ENCODE measurements at places on chromosomes 13 and 19.

DNA sequence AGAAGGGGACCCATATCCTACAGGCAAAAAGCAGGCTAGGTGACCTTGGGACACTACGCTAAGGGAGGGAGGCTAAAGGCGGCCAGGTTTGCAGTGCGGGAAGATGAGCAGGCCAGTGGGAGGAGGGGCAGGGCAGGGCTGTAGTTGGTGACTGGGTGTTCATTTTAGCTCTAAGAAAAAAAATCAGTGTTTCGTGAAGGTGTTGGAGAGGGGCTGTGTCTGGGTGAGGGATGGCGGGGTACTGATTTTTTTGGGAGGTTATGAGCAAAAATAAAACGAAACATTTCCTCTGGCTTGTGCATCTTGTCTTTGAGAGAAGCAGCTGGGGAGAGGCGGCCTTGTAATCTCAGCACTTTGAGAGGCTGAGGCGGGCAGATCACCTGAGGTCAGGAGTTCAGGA, 4.3 kb upstream of the NUP62 start:
- DNase-seq, result no peak

DNA sequence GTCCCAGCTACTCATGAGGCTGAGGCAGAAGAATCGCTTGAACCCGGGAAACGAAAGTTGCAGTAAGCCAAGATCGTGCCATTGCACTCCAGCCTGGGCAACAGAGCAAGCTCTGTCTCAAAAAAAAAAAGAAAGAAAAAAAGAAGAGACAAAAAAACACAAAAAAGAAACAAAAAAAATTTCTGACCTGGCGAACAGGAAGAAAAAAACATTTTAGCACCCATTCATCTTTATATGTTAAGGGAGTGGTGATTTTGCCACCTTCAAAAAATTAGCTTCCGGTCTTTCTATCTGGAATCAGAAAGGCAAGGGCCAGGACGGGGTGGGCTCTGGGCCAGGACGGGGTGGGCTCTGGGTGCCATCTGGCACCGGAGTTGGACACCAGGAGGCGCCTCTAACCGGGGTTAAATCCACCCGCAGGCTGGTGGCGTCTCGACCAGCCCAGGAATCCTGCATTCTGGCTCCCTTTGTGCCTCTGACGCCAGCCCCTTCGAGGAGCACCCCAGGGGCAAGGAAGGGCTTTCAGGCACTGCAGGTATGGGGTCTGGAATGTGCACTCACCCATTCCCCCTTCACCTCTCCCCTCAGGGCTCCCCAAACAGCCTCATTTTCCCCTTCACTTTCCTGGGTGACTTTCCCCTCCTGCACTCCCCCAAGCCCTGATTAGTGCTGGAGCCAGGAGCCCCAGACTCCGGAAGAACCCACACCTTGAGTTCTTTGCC, 10.4 kb upstream of the ZSWIM4 start:
- peak; percentile 79 for DNase-seq

GRCh38 chr13:43874504-43875092, 4.9 kb downstream of the CCDC122 start:
- no peak for DNase-seq

- no peak for DNase-seq
Observed at GRCh38 chr13:73865027-73865426, 269.2 kb downstream of the KLF12 start.

- no peak for DNase-seq
Observed at GRCh38 chr19:13165162-13165997, 15.2 kb downstream of the IER2 start.

DNA sequence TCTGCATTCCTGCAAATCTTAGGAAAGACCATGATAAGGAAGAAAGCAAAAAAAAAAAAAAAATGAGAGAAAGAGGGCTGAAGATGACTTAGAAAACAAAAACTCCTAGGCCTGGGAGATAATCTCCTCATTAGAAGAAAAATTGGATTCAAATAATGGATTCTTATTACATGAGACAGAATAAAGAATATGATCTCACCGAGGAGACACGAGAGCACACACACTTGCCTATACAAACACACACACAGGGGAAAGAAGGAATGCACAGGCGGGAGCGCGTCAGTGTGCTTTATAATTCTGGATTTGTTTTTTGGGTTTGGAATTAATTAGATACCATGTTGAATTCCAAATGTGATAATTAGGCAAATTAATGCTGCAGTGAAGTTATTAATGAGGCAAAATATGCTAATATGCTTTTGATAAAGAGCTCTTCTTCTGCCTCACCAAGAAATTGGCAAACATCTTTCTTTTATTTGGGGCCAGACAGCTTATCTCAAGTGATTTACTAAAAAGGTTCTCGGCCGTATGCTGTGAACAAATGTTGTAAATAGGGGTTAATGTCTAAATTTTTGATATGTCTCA, 36.1 kb upstream of the PCDH8 start:
- DNase-seq, result no peak

DNA sequence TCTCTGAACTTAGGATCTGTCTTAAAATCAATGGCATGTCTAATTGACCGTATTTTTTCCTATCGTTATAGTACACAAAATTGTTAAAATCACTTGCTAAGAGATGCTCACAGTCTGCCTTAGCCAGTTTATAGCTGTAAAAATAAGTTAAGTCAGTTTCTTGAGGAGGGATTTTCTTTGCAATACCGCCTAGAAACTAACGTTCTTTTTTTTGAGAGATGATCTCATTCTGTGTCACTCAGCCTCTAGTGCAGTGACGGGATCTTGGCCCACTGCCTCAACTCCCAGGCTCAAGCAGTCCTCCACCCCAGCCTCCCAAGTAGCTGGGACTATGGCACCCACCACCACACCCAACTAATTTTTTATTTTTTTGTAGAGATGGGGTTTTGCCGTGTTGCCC, 4.4 kb downstream of the CKAP2 start:
- DNase-seq, result no peak

GRCh38 chr13:84446972-84447639, 564.8 kb upstream of the SLITRK1 start:
- no peak for DNase-seq

DNA sequence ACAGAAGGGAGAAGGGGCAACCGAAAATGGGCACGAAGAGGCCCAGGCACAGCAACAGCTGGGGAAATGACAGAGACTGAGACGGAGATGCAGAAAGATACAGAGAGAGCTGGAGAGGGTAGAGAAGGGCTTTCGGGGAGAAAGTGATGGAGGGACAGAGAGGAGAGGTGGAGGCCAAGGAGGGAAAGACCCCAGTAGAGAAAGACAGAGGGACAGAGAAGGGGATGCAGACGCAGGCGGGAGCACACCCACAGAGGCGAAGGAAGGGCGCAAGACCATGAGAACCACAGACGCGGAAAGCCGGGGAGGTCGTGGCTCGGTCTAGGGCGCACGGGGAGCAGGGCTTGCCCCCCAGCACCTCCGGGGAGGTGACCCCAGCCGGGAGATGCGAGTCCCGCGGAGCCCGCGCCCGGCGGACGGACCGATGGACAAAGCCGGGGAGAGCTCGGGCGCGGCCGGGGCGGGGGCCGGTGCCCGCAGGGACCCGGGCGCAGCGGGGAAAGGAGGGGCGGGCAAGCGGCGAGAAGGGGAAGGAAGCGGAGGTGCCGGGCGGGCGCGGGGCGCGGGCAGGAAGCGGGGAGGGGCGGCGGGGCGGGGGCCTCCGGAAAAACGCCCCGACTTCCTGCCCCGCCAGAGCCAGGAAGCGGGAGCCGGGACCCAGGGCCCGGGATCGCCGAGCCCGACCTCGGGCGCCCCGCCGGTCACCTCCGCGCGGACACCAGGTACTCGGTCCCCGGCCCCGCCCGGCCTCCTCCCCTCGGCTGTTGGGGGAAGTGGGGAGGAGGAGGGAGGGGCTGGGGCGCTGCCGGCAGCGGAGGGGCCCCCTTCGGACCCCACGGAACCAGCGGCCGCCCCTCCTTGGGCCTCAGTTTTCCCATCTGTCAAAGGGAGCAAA, at the start of gene ARHGEF1:
Gene ARHGEF1 (plus strand): TSS at position 617 of the 895 bp plus-strand sequence. CDS start 4,899 bp downstream, outside the sequence.
- peak; percentile 66 for DNase-seq

GRCh38 chr13:35292329-35292728, 184.2 kb downstream of the MAB21L1 start:
- DNase-seq, result no peak

DNA sequence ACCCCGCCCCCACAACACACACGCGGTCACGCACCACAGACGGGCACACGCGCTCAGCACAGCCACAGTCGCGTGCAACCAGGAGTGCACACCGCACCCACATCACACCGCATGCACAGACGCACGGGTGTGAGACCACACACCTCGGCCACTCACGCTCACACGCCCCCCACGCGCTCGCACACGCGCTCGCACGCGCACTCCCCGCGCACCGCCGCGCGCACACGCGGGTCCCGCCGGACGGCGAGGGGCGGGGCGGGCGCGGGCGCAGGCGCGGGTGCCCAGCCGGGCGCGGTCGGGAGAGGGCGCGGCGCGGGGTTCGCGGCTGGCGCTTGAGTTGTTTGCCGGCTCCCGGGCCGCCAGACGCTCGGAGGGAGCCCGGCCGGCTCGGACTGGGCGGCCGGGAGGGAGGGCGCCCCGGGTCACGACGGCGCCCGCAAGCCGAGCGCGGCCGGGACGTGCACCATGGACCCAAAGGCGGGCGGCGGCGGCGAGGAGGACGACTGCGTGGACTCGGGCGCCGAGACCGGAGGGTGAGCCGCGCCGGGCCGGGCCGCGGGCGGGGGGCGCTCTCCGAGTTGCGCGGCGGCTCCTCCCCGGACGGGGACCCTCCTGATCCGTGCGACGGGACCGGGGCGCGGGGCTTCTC, at the start of gene FAM124A:
Gene FAM124A (plus strand): TSS at position 362 of the 649 bp plus-strand sequence. CDS start 104 bp downstream, at position 466.
- peak; percentile 83 for DNase-seq

DNA sequence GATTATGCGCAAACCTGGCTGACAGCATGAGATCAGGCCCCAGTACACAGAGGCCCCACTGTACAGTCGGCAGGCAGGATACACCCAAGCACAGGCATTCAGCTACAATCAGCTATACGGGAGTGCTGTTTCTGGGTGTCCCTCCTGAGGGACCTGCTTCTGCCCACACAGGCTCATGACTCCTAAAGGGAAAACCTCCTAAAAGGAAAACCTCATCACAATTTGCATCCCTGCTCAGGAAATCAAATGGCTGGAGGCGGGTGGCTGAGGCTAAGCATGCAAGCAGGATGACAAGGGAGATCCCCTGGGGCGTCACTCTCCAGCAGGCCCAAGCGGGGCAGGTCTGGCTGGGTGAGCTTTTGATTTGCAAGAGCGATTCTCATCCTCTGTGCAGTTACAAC, 99.8 kb downstream of the CRYL1 start:
- no peak for DNase-seq

GRCh38 chr13:112965573-112966115, 3.4 kb upstream of the MCF2L start:
- no peak for DNase-seq

DNA sequence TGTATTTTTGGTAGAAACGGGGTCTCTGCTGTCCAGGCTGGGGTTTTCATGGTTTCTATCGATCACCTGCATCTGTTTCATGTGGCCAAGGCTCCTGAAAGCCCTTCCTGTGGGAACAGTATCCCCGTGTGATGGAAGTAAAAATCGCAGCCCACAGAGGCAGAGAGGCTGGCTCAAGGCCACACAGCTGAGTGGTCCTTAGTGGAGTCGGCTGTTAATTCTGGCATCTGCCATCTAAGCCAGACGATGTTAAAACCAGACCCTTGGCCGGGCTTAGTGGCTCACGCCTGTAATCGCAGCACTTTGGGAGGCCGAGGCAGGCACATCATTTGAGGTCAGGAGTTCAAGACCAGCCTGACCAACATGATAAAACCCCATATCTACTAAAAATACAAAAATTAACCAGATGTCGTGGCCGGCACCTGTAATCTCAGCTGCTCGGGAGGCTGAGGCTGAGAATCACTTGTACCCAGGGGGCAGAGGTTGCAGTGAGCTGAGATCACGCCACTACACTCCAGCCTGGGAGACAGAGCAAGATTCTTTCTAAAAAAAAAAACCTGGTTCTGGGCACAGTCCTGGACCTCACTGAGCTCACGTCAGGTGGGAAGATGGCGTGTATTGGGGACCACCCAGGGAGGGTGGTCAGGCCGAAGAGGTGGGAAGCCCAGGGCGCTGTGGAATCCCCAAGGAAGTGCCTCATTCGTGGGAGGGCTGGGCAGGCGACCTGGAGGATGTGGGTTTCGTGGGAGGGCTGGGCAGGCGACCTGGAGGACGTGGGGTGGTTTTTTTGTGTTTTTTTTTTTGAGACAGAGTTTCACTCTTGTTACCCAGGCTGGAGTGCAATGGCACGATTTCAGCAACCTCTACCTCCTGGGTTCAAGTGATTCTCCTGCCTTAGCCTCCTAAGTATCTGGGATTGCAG, 18.5 kb upstream of the MISP start:
- no peak for DNase-seq

- DNase-seq, result no peak
Observed at GRCh38 chr19:39004403-39004802, 27.9 kb downstream of the FBXO27 start.

GRCh38 chr13:67175836-67176459, 54.2 kb downstream of the PCDH9 start:
- DNase-seq, result no peak

Data from ecto neural progenitor cell (in vitro differentiated cells).